ENCODE measurements at places on chromosomes 4 and X.

- DNase-seq = no peak
Observed at GRCh38 chrX:150792949-150793527, 99.8 kb downstream of the MTMR1 start.

- no peak for DNase-seq
Observed at GRCh38 chr4:43148481-43148880, 256.0 kb downstream of the GRXCR1 start.

DNA sequence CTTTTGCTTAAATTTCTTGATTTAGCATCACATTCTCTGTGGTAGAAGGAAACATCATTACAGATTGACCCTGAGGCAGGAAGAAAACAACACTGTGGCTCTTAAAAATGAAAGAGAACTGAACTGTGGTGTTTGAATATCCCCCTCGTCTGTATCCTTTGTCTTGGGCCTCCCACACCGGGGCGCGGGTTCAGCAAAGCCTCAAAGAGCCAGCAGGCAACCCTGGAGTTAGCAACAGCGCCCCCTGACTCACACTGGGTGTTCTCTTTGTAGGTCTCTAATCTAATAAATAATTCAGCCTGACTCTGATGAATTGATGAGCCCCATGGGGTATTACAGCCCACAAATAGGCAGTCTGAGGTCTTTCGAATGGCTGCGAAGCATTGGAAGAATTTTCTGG lies 46.1 kb upstream of the CTSO start:
- DNase-seq = no peak

GRCh38 chr4:8905226-8905772 lies 33.7 kb upstream of the HMX1 start:
- DNase-seq = no peak

- DNase-seq = no peak
Observed at GRCh38 chrX:133185119-133185518, 33.0 kb downstream of the TFDP3 start.

DNA sequence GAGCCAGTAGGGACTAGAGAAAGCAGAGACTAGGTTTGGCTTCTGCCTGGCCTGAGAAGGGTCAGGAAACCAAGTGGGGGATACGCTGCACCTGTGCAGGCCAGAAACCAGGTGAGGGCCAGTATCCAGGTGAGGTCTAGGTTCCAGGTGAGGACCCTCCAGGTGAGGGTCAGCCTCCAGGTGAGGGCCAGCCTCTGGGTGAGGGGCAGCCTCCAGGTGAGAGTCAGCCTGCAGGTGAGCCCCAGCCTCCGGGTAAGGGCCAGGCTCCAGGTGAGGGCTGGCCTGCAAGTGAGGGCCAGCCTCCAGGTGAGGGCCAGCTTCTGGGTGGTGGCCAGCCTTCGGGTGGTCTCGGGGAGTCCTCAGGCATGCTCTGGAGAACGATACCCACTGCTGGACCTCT lies 238.8 kb downstream of the USP46 start:
- no peak for DNase-seq

- DNase-seq = peak; percentile 74
Observed at GRCh38 chr4:184748251-184748652, 14.4 kb upstream of the CENPU start.

GRCh38 chrX:76148753-76149152 lies 24.1 kb upstream of the PBDC1 start:
- DNase-seq = no peak

GRCh38 chr4:77040854-77041725 lies 34.7 kb downstream of the CCNI start:
- DNase-seq = peak; percentile 22

DNA sequence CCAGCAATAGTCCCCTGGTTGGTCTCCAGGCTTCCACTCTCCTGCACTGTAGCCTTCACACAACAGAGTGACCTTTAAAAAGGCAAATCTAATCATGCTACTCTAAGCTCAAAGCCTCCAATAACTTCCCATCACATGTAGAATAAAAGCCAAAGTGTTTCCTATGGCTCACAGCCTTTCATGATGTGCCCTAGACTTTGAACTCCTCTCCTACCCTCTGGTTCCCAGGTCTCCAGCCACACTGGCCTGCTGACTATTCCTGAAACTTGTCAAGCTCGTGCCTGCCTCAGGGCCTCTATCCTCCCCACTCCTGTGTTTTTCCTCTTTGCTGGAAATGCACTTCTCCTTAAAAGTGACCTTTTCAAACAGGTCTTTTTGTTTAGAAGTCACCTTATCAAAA lies 3.1 kb downstream of the MANBA start:
- no peak for DNase-seq
